ENCODE measurements at places on chromosomes 7 and 10. TPM values are rescaled to one million over a fixed set of nuclear protein-coding genes. Genes with fewer than 3 reads are reported as not detected.

Gene ATP6V0A4
- not detected for total RNA-seq

Gene HOXA10
- total RNA-seq, result 21.8 TPM

Gene RAB19
- total RNA-seq, result not detected

Gene STEAP1B
- total RNA-seq, result 1.4 TPM

Gene IDI1
- 42.7 TPM for total RNA-seq

Gene IGF2BP3
- total RNA-seq, result 1.7 TPM

Gene SPDYE5
- total RNA-seq, result not detected

Gene PLAC9
- 43.5 TPM for total RNA-seq

Gene ZNF92
- 6.5 TPM for total RNA-seq

Gene VWA2
- not detected for total RNA-seq

Gene RBP3
- not detected for total RNA-seq

Gene OLAH
- total RNA-seq, result not detected

Gene NPC1L1
- 0.22 TPM for total RNA-seq

Gene BRAT1
- 19.2 TPM for total RNA-seq

Gene ADRA2A
- 61.3 TPM for total RNA-seq

Gene CRYGN
- not detected for total RNA-seq

Gene LRRC17
- 2.3 TPM for total RNA-seq

Gene CYP2C9
- total RNA-seq, result 0.57 TPM

Gene NUPR2
- not detected for total RNA-seq

Gene BMPER
- total RNA-seq, result 4.0 TPM

Gene PPRC1
- total RNA-seq, result 23.6 TPM

Gene OR6B1
- not detected for total RNA-seq

Gene ABCB1
- total RNA-seq, result 6.5 TPM

Gene TFPI2
- total RNA-seq, result 8.5 TPM

Gene SLIT1
- 0.33 TPM for total RNA-seq

Gene FEZF1
- total RNA-seq, result not detected

Data from subcutaneous adipose tissue (tissue), 4 donors.